Posterior cingulate gyrus (tissue), 11 donors: ENCODE measurements at places on chromosomes 3 and 15.

GRCh38 chr3:124410471-124410870, 319.8 kb upstream of the UMPS start:
- no peak for DNase-seq

DNA sequence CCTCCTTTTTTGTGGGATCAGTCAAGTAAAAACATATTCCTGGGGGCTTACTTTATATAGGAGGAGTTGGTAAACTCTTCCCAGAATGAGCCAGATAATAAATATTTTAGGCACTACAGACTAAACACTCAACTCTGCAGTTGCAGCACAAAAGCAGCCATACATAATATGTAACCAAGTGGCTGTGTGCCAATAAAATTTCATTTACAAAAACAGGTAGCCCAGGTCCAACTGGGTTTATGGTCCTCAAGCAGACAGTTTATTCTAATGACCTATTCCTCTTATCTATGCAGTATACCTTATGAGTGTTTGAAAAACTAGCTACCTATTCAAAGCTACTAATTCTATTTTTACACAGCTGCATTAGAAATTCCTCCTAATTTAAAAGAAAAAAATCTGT, 61.8 kb downstream of the FAIM start:
- DNase-seq: no peak

DNA sequence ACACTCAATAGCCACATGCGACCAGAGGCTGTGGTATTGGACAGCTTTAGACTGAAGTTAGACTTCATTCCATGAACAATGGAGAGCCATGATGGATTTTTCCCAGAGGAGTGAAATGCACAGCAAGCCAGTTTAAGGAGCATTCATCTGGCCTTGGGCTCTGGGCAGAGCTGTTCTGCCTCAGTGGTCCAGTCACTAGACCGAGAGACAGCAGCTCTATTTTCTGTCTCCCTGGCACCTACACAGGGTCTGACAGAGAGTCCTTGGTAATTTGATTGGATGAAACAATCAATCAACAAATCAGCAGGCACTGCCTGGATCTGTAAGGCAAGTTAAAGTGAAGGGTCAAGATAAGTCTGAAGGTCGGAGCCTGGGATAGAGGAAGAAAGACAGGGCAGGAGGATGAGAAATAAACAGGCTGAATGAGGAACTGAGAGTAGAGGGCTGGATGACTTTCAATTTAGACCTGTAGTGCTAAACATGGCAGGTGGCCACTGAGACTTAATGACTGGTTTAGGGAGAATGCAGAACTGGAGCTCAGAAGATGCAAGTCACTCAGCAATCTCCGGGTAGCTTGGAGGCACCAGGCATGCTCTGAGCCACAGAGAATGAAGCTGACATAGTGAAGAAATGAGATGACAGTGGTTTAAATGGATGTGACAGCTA, 98.5 kb upstream of the SLC25A36 start:
- no peak for DNase-seq

- no peak for DNase-seq
Observed at GRCh38 chr3:41652931-41653330, 309.0 kb downstream of the ULK4 start.

DNA sequence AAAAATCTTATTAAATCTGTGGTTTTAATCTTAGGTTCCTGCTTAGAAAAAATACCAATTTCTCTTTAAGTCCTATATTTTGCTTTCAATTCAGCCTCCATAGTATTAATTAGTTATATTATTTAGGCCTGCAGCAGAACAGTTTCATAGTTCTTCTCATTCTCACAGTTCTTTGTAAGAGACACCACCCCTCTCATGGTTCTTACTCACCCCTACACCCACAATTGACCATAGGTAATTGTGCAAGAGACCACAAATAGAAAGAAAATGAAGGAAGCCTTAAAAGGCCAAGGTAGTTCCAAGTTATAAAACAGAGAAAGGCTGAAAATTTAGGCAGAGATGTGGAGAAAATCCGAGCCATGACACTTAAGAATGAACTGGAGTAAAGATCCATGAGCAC, 415.3 kb downstream of the TIGIT start:
- DNase-seq: no peak

- no peak for DNase-seq
Observed at GRCh38 chr3:98589331-98590036, 3.9 kb downstream of the CPOX start.

DNA sequence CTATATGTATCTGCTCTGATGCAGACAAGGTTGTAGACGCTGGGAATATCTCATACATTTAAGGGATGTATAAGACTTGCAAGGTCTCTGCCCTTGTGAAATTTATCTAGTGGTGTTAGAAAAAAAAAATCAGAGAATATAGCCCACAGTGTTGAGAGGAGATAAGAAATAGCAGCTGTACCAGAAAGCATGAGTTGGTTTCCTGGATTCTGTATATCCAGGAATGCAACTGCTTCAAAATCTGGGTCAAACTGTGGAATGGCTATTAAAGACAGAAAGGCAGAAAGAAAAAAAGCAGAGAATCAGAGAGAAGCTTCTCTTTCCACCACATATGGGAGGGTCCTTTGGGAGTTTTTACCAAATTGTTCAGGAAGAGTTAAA, 1.5 kb upstream of the TMEM212 start:
- no peak for DNase-seq

DNA sequence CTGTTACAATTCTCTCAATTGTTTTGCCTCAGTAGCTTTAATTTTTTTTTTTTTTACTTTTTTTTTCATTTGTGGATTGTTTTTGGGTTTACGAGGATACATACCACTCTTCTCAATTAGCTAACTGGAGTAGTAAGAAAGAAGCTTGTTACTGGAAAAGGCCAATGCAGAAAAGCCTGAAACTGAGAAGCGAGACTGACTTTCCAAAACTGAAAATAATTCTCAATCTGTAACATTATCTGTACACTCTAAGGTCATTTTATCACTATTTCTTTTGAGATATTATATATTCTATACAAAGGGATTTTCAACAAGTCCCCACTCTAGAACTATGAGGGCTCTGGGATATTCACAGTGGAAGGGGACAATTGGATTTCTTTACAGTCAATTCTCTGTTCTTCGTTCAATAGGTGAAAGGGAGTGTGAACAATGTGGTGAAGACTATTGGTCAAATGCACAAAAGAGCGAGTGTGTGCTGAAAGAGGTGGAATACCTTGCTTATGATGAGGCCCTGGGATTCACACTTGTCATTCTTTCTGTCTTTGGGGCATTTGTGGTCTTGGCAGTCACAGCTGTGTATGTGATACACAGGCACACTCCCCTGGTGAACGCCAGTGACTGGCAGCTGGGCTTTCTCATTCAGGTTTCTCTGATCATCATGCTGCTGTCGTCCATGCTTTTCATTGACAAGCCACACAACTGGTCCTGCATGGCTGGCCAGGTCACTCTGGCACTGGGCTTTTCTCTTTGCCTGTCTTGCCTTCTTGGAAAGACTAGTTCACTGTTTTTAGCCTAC, 83.9 kb upstream of the KCNAB1 start:
- DNase-seq: peak; percentile 52

GRCh38 chr3:48402907-48403306, 27.0 kb downstream of the PLXNB1 start:
- DNase-seq: no peak

GRCh38 chr3:65153850-65154512, 466.2 kb upstream of the ADAMTS9 start:
- no peak for DNase-seq
